AG09319 (cell line): ENCODE measurements at places on chromosomes 7 and 10.

DNA sequence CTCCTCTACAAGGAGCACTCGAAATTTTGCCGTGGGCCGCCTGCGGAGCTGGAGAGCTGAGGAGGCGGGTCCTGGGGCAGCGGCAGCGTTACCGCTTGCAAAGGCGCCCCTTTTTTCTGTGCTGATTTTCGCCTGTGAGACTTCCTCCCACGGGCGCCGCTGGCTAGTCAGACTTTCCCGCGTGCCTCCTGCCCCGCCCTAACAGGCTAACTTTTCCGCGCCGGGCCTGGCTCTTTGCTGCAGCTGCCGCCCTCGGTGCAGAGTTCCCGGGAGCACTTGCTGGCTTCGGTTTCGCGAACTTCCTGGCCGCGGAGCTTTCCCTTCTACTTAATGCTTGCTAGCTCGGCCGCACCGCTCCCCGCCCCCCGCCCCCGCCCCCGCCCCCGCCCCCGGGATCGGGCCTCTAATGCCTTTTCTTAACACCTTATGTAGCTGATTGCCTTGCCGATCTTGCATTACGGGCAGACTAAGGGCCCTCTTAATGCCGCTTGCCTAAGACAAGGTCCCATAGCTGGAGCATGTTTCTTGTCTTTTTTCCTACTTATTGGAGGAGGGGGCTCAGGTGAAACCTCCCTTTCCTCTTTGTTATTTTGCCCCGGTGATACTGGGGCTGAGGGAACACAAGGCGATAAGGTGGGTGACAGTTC, 37.9 kb upstream of the RASGEF1A start:
- DNase-seq, result no peak

GRCh38 chr7:139620676-139621344, 97.3 kb downstream of the CLEC2L start:
- no peak for DNase-seq

DNA sequence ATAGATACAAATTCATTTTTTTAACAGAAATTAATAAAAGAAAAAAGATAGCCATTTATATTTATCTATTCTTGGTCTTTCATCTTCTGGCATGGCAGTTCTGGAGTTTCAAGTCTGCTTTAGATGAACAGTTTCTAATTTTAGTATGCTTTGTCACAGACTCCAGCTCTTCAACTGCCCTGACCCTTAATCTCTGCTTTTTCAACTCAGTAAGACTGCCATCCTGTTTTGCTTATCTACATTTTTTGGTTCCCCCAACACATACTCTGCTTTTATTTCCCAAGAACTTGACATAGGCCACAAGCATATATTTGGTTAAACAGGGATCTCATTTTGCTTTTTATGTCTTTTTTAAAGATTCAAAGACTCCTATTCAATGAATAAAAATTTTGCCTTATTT, 309.3 kb upstream of the KCND2 start:
- no peak for DNase-seq

DNA sequence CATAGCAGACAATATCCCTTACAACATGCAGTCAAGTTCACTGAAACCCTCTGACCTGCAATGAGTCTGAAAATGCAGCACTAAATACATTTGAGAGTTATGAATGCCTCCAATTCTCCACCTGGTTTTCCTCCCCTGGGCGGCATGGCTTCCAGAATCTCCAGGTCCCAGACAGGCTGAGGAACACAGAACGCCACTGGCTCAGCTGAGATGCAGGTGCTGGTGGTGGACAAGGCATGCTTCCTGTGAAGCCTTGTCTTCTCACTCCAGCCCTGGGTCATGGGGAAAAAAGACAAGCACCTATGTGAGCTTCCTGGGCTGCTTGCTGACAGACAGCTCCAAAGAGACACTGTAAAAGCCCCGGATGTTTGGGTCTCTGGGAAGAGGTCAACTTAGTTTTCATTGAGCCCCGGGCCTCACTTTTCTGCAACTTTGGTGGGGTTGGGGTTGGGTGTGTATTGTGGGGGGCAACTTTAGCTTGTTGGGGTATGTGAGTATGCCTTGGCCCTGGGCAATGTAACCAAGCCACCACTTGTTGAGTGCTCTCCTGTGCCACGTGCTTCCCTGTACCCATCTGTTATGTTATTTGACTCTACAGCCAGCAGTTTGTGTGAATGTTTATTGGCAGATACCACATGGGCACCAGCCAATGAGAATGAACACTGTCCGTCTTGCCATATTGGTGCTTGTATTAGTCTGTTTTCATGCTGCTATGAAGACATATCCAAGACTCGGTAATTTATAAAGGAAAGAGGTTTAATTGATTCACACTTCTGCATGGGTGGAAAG, 127.8 kb downstream of the EMX2 start:
- no peak for DNase-seq

DNA sequence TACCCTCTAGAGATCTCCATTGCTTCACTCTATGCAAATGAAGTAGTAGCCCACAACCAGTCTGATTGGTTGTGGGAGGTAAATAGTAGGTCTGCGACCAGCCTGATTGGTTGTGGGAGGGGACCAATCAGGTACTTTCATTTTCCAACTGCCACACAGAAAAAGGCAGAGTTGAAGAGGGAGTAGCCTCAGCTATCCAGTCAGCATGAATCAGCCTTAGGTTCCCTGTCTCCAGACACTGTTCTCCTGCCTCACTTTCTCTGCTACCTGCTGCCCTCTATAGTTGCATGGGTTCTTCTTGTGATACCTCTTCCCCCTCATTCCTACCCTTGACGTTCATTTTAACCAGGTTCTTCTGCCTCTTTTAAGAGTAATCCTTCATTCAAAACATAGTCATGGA, 114.5 kb upstream of the LYZL1 start:
- no peak for DNase-seq
